ENCODE measurements at places on chromosomes 5 and 9. TPM values are rescaled to one million over a fixed set of nuclear protein-coding genes. Genes with fewer than 3 reads are reported as not detected.

HCN1 gene
- total RNA-seq, result not detected

GPR151 gene
- total RNA-seq, result not detected

CCDC180 gene
- total RNA-seq, result 0.72 TPM

DNA sequence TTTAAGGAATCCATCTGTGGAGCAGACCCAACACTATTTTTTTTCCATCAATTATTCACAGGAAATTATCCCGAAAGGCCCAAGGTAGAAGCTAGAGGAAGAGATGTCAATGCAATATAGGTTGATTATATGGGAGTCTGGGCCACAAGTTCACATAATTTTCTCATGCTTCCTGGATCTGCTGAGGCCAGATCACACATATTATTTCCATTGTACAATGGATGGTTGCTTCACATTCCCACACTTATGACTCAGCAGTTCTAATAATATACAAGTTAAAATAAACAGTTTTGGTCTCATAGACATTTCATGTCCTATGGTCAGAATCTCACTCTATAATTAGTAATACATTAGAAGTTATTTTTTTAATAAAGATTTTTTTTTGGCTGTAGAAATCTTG, 66.0 kb upstream of the PTPRD start:
- no peak for ATAC-seq

GRCh38 chr5:138789771-138790242, 36.6 kb downstream of the CTNNA1 start:
- peak; percentile 39 for ATAC-seq

DNA sequence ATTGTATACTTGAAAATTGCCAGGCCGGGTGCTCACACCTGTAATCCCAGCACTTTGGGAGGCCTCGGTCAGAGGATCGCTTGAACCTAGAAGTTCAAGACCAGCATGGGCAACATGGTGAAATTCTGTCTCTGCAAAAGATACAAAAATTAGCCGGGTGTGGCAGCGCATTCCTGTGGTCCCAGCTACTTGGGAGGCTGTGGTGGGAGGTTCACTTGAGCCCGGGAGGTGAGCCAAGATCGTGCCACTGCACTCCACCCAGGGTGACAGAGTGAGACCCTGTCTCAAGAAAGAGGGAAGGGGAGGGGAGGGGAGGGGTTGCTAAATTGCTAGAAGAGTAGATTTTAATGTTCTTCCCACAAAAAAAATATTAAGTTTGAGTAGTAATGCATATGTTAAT, 53.2 kb downstream of the FNBP1 start:
- ATAC-seq, result no peak

- no peak for ATAC-seq
Observed at GRCh38 chr5:107134931-107135330, 535.8 kb downstream of the EFNA5 start.

DNA sequence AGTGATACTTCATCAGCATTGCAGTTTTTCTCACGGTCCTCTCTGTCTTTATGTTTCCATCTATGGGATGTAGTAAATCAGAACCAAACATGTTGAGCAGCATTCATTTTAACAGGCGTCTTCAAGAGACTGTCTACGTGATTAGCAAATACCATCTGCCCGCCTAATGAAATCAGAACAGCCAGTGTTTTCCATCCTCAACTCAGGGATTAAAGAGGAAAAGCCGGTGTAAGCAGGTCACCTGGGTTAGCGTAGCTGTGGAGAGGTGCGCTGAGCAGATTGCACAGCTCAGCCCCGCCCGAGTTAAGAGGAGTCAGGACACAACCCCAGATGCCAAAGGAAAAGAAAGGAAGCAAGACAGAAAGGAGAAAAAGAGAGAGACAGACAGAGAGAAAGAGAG, 54.3 kb upstream of the ANKRD33B start:
- peak; percentile 50 for ATAC-seq

DNA sequence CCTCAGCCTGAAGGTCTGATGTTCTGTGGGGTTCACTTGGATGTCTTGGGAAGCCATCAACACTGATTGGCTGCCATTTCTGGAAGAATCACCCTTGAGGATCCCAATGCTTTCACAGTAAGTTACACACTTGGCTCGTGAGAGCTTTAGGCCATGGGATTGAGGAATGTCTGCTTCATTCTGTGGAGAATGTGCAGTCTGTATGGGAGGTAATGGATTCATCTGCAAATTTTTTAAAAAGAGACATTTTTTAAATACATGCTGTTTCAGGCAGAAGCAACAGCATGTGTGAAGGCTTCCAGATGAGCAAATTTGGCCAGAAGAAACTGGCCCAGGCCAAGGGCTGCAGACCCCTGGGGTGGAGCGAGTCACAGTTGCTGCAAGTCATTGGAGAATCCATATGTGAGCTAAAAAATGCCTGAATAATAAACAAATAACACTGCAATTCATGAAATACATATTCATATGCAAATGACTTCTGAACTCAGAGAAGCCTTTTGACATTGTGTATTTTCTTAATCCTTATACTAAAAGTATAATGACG, 146.3 kb upstream of the RASEF start:
- ATAC-seq, result no peak

Data from esophagus mucosa (tissue), 1 donor.